ENCODE measurements at places on chromosomes 1 and 21.

GRCh38 chr1:226187380-226187779 is 839 bp upstream of the ACBD3 start:
- no peak for DNase-seq
- no peaks in the 10 kb centered on the region for H3K27me3 ChIP-seq
- H3K4me1 ChIP-seq = peaks cover 43% of the 10 kb centered on the region
- no peaks in the 10 kb centered on the region for H3K36me3 ChIP-seq
- H3K4me3 ChIP-seq = peak overlapping the region; percentile 82

DNA sequence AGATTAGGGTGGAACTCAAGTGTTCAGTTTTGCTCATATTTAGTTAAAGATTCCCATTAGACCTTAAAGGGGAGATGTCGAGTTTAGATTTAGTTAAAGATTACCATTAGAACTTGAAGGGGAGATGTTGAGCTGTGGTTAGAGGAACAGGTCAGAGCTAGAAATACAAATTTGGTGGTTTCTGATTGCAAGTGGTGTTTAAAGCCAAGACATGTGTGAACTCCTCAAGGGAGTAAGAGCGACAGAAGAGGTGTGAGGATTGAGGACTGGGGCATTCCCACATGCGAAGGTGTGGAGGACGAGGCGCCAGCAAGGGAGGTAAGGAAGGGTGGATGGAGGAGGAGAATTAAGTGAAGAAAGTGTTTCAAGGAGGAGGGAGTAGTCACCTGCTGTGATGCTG is 168.6 kb downstream of the IER5 start:
- no peaks in the 10 kb centered on the region for H3K27me3 ChIP-seq
- H3K4me1 ChIP-seq = no peaks in the 10 kb centered on the region
- no peak for DNase-seq
- no peak overlapping the region for H3K4me3 ChIP-seq
- H3K27ac ChIP-seq = no peak overlapping the region

DNA sequence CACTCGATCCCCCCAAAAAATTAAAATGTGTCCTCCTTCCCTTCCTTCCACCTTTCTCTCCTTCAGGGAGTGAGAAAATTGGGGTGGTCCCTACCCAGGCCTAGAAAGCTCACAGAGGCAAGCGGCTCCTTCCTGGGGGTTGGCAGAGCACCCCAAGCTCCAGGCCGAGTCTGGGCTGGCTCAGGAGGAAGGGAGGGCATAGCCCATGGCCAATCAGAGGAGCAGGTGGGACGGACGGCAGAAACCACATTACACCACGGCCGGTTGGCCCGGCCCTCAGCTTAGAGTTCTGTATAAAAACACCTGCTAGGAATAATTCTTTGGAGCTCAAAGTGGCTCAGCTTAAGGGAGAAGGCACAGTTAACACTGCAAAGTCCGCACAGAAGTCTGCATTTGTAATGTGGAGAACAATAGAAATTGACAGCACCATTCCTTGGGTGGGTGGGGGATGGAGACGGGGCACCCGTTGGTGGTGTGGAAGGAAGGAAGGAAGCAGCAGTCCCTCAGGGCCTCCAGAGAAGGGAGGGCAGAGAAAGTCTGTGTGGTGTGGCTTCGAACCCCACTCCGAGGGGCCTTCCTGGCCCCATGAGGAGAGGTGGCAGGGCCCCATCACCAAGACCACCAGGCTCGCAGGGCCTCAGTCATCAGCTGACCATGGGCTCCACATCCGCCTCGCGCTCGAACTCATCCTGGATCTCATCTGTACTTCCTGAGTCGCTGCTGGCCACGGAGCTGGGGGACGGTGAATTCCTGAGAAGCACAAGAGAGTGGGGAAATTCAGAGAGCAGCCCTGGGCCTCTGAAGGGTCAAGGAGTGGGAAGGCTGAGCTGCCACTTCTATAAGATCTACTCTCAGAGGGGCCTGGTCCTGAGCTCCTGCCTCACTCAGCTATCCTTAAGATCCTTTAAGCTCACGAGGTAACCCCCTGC is 5.8 kb upstream of the ALDH4A1 start:
- peak overlapping the region; percentile 17 for H3K4me3 ChIP-seq
- no peak for DNase-seq
- H3K4me1 ChIP-seq = peaks cover 35% of the 10 kb centered on the region

- no peak for DNase-seq
- H3K27me3 ChIP-seq = no peaks in the 10 kb centered on the region
- no peak overlapping the region for H3K4me3 ChIP-seq
- no peak overlapping the region for H3K27ac ChIP-seq
Observed at GRCh38 chr1:119084798-119085197, 55.7 kb downstream of the WARS2 start.

GRCh38 chr1:160226623-160227022 is 21.4 kb downstream of the PEA15 start:
- no peak overlapping the region for H3K27ac ChIP-seq
- DNase-seq = no peak
- peaks cover 65% of the 10 kb centered on the region for H3K36me3 ChIP-seq
- peaks cover 6% of the 10 kb centered on the region for H3K4me1 ChIP-seq

- no peaks in the 10 kb centered on the region for H3K27me3 ChIP-seq
- no peak for DNase-seq
- H3K36me3 ChIP-seq = no peaks in the 10 kb centered on the region
- no peak overlapping the region for H3K4me3 ChIP-seq
- H3K4me1 ChIP-seq = peaks cover under 1% of the 10 kb centered on the region
Observed at GRCh38 chr1:219304227-219305226, 130.8 kb downstream of the LYPLAL1 start.

DNA sequence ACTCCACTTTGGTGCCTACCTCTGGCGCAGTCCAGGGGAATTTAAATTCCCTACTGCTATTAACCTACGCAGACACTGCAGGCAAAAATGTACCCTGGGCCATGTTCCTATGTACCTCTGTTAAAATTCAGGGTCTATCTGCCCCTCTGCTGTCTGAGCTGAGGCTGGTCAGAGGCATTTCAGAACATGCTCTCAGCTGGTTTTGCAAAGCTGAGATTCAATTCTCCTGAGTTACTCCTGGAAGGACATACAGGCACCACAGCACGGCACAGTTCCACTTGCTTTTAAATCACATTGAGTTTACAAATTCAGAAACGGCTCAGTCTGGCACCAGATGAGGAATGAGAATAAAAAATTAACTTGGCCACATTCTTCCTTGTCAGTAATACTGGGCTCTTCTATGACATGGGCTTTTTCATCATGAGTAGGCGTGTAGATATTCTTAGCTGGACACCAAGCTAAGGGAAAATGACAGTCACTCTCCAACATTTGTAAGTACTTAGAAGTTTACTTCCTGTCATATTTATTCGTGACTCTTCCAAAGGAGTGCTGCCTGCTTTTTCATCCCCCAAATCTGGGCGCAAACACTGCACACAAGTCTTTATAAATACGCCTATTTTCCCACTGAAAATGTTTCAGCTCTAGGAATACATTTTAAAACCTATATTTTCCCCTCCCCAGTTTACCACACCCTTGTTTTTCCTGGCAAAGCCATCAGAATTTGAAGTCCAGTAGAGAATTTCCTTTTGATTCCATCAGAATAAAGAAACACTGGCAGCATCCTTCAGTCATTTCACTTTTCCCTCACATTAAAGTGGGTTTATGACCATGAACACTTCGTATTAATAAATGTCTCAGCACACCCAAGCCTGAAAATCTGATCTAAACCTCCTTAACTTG is 1.9 kb downstream of the C1orf198 start:
- no peak for DNase-seq
- H3K4me1 ChIP-seq = peaks cover 80% of the 10 kb centered on the region
- H3K4me3 ChIP-seq = peak overlapping the region; percentile 88

DNA sequence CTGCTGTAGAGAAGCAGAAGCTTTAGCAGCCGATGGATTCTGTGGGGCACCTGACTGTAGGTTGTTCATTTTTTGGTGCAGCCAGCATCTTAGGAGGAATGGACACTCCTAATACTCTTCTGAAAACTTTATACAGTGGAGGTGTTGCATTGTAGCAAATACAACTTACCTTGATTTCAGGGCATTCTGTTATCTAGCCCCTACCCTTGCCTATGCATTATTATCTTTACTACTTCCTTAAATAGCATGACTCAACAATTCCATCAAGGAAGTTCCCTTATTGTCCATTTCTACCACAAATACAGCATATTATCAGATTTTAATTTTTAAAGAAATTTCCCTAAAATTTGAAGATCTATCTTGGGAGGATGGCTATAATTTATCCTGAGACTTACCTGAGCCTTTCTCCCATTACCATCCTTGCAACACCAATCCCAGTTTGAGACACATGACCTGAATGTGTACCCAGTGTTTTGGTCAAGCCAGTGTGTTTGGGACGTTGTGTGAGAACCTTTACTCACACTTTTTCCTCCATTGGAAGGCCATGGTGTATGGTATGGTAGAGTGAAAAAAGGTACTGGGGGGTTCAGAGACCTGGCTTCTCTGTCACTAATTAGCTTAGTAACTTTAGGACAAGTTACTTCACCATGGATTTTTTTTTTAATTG is 9.2 kb downstream of the POU2F1 start:
- peaks cover 57% of the 10 kb centered on the region for H3K4me1 ChIP-seq
- no peak overlapping the region for H3K27ac ChIP-seq
- DNase-seq = no peak
- no peaks in the 10 kb centered on the region for H3K27me3 ChIP-seq
- H3K36me3 ChIP-seq = no peaks in the 10 kb centered on the region

GRCh38 chr1:88502886-88503285 is 181.2 kb upstream of the PKN2 start:
- H3K4me1 ChIP-seq = no peaks in the 10 kb centered on the region
- no peaks in the 10 kb centered on the region for H3K27me3 ChIP-seq
- no peak for DNase-seq
- H3K4me3 ChIP-seq = no peak overlapping the region

DNA sequence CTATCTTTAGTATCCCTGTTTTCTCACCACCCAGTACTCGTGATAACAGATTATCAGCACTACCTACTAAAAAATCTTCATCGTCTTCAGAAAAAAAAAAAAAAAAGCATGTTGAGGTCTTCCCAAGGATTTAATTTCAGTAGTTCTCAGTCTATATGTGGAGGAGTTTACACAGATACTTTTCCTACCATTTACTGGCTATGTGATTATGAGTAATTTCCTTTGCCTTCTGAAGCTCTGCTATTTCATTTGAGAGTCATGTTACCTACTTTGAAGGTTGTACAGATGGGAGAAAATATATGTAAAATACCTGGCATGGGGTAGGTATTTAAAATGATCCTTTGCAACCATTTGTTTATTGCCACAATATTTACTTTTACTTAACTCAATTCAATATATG is 399.7 kb downstream of the NEGR1 start:
- H3K4me1 ChIP-seq = no peaks in the 10 kb centered on the region
- H3K27me3 ChIP-seq = no peaks in the 10 kb centered on the region
- no peaks in the 10 kb centered on the region for H3K36me3 ChIP-seq
- no peak for DNase-seq
- no peak overlapping the region for H3K27ac ChIP-seq
- H3K4me3 ChIP-seq = no peak overlapping the region

- no peak for DNase-seq
- no peak overlapping the region for H3K4me3 ChIP-seq
- H3K4me1 ChIP-seq = no peaks in the 10 kb centered on the region
- no peaks in the 10 kb centered on the region for H3K27me3 ChIP-seq
Observed at GRCh38 chr1:200980452-200980772, 43.1 kb downstream of the KIF21B start.

DNA sequence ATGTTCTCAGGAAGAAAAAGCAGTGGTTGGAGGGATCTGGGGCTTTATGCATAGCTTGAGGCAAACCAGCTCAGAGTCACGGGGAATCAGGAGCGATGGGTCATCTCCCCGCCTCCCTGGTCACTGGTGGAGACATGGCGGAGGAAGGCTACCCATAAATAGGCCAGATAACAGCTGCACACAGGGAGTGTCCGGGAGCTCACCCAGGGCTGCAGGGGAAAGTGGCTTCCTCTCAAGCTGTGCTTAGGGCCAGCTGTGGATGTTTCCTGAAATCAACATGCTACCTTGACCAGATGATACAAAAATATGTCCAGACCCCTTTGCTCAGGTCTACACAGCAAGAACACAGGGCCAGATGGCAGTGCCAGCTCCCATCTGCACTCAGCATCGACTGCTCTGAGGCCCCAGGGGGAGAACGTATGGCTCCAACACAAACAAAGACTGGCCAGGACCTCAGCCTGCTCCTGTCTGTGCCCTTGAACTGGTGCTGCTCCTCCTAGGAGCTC is 27.1 kb upstream of the RERE start:
- peaks cover 28% of the 10 kb centered on the region for H3K4me1 ChIP-seq
- H3K36me3 ChIP-seq = no peaks in the 10 kb centered on the region
- no peak overlapping the region for H3K4me3 ChIP-seq

GRCh38 chr1:197284325-197284724 is 16.3 kb downstream of the CRB1 start:
- H3K36me3 ChIP-seq = no peaks in the 10 kb centered on the region
- no peaks in the 10 kb centered on the region for H3K4me1 ChIP-seq
- H3K4me3 ChIP-seq = no peak overlapping the region
- DNase-seq = no peak
- no peak overlapping the region for H3K27ac ChIP-seq

DNA sequence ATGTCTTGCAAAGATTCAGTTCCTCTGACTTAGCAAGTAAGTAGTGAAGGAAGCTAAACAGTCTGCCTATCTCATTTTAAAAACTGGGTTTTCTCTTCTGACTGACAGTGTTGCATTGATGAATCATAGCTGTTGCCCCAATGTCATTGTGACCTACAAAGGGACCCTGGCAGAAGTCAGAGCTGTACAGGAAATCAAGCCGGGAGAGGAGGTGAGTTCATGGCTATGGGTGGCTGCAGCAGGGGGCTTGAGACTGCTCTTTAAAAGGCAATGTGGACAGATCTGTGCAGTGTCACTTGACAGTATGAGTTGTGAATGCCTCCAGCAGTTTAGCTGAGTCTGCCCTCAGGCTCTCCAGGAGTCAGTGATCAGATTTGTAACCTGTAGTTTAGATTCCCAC is 46.6 kb downstream of the SMYD2 start:
- H3K36me3 ChIP-seq = no peaks in the 10 kb centered on the region
- no peak overlapping the region for H3K27ac ChIP-seq
- H3K4me1 ChIP-seq = no peaks in the 10 kb centered on the region
- H3K4me3 ChIP-seq = no peak overlapping the region
- no peak for DNase-seq
- H3K27me3 ChIP-seq = no peaks in the 10 kb centered on the region

- peaks cover 16% of the 10 kb centered on the region for H3K36me3 ChIP-seq
- H3K4me3 ChIP-seq = no peak overlapping the region
- H3K4me1 ChIP-seq = peaks cover 83% of the 10 kb centered on the region
- DNase-seq = no peak
- peak overlapping the region; percentile 78 for H3K27ac ChIP-seq
- no peaks in the 10 kb centered on the region for H3K27me3 ChIP-seq
Observed at GRCh38 chr1:10635085-10635896, 160.5 kb downstream of the PEX14 start.

GRCh38 chr1:168473126-168473525 is 70.7 kb downstream of the XCL2 start:
- H3K27ac ChIP-seq = no peak overlapping the region
- no peaks in the 10 kb centered on the region for H3K36me3 ChIP-seq
- H3K27me3 ChIP-seq = no peaks in the 10 kb centered on the region
- no peak overlapping the region for H3K4me3 ChIP-seq
